ENCODE measurements at places on chromosomes 4 and X.

DNA sequence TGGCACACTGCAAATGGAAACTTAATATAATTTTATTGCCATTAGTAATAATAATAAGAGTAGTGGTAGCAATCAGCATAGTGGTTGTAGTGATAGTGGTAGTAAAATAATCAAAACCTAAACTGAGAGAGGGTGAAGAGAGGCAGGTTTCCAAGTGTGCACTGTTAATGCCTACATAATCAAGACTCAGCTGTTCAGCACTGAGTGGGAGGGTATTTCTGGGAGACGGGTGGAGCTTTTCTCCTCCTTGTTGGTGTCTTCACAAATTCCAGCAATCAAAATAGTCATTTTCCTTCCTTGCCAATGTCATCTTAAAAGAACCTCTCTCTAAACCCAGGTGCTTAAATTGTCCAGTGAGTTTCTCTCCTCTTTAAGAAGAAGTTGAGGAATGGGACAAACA, 18.6 kb downstream of the CCDC149 start:
- no peak for DNase-seq

GRCh38 chr4:98566361-98567008, 91.9 kb downstream of the TSPAN5 start:
- no peak for DNase-seq

DNA sequence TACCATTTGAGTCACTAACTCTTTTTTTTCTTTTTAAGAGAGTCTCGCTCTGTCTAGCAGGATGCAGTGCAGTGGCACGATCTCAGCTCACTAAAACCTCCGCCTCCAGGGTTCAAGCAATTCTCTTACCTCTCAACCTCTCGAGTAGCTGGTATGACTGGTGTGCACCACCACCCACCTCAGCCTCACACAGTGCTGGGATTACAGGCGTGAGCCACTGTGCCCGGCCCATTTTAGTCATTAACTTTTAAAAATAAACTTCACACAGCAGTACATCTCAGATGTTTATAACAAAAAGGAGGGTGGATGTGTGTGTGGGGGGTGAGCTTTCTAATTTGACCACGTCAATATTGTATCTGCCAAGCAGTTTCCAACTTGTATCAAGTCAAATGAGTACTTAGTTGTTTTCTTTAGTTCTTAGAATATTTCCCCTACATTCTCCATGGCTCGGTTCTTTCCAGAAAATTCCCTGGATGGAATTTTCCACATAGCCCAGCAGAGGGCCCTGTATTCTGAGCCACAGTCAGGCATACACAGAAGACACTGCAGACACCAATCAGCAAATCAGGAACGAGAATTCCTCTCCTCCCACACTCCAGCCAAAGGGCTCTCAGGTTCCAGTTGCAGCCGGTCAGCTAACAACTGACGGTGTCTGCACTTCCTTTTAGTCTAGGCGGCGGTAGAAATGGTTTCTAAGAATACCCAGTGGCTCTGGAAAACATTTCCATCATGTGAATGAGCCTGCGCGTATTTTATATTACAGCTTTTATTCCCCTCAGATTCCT, 20.1 kb upstream of the ARAF start:
- DNase-seq, result peak; percentile 96

- no peak for DNase-seq
Measured at GRCh38 chr4:7414046-7414445, 20.7 kb downstream of the PSAPL1 start.

DNA sequence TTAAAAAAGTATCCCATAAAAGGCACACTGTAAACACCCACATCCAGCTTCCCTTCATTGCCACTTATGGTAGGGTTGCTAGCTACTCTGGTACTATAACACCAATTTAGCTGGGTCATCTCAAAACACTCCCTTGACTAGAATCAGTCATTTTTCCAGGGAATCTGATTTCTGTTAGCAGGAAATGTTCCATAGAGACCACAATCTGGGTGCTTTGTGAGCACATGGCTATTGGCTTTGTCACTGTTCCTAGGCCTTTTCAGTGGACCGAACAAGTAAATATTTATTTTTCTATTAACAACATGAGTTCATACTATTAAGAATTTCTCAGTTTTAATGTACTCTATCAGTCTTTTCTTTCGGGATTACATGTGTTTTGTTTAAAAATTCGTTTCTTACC, 404.7 kb upstream of the GNPDA2 start:
- peak; percentile 95 for DNase-seq

DNA sequence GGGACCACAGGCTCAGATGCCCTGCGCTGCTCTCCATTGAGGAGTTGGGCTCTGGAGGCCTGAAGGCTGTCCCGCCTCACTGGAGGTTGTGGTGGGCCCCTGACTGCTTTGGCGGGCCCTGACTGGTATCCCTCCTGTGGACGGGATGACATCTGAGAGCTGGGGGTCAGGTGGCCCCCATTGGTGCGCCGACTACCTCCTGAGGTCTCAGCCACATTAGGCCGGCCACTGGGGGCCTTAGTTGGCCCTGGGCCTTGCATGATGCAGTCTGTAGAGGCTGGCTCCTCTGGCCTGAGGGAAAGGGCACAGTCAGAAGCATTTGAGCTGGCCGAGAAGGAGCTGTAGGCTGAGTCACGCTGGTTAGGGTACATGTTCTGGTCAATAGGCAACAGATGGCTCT, 164.5 kb upstream of the DGKK start:
- no peak for DNase-seq

DNA sequence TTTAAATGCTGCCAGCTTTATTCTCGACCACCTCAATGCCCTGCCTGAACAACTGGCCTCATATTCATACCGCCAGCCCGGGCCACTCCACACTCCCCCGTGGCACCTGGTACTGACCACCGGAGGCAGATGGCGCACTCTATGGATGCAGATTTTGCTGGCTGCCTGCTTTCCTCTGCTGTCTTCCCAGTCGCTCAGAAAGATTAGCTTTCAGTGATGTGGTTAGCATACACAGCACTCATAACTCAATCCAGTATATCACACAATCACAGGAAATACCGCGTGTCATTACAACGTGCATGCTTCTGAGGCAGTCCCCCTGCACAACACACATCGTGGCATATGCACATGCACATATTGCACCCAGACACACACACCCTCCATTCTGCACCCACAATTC, 147.2 kb upstream of the BCOR start:
- peak; percentile 20 for DNase-seq
